ENCODE measurements at places on chromosomes 1 and 21. TPM values are rescaled to one million over a fixed set of nuclear protein-coding genes. Genes with fewer than 3 reads are reported as not detected.
A peak's percentile ranks its signal among the peaks of the same experiment; 100 is the strongest.

Gene JAM2
- 5.2 TPM for total RNA-seq

DNA sequence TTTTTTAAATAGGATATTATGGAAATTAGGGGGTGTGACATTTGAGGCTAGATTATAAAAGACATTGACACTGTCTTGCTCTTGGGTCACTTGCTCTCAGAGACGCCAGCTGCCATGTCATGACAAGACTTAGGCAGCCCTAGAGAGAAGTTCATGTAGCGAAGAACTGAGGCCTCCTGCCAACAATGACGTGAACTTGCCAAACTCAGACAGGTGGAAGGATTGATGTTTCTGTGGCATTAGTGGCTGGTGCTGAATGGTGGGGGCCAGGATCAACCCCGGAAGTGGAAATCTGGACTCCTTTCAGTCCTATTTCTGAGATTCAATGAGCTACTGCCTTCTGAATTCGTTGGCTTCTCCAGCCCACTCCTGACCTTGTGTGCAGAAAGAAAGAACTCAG is 14.7 kb downstream of the NCF2 start:
- no peak for DNase-seq

GRCh38 chr1:12617901-12618660 is at the start of gene DHRS3:
DHRS3 (minus strand) TSS chr1:12618210; CDS start chr1:12617348, 862 bp downstream.
- DNase-seq: peak; percentile 88

Gene SHISAL2A
- not detected for total RNA-seq

DNA sequence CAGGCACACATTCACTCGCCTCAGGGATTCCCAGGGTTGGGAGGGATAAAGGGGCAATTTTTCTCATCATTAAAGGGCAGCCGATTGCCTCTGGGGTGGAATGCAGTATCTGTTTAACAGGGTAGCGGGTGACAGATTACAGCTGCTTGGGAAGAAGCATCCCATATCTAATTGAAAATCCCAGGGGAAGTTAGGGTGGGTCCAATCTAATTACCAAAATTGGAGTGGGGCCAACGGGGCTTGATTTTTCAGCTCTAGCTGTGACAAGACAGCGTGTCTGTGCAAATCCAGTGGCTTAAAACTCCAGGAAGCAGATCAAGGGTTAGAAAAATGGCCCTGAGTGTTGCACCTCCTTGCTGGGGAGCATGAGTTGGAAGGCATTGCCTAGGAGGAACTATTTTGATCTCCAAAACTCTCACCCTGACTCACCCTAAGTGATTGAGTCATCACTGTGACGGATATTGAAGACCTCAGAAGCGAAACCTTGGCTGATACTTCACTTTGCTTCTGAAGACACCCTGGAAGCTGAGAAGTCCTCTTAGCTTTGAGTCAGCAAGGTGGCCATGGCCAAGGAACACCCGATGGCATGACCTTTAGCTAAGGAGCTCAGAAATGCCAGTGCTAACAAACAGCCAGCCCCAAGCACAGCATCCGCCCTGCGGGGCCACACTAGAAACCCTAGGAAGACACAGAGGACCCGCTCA is 46.0 kb downstream of the GRHL3 start:
- peak; percentile 88 for DNase-seq

- DNase-seq: no peak
Observed at GRCh38 chr1:107933736-107934135, 31.2 kb downstream of the VAV3 start.

Gene GPX7
- 30.8 TPM for total RNA-seq

- DNase-seq: peak; percentile 81
Observed at GRCh38 chr1:33161061-33161681, 20.7 kb downstream of the TRIM62 start.

GRCh38 chr1:1914101-1914970 is 724 bp upstream of the CALML6 start:
- DNase-seq: no peak

GRCh38 chr1:4939266-4939665 is 284.9 kb downstream of the AJAP1 start:
- no peak for DNase-seq

DNA sequence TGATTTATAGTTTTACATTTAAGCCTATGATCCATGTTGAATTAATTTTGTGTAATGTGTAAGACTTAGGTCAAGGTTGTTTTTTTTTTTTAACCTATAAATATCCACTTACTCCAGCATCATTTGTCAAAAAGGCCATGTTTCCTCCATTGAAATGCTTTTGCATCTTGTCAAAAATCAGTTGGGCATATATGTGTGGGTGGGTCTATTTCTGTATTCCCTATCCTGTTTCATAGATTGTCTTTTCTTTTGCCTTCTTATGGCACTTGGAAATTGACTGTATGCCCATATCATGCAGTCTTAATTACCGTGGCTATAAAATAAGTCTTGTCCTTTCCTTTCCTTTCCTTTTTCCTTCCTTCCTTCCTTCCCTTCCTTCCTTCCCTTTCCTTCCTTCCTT is 138.2 kb downstream of the PRDM2 start:
- DNase-seq: peak; percentile 82

DNA sequence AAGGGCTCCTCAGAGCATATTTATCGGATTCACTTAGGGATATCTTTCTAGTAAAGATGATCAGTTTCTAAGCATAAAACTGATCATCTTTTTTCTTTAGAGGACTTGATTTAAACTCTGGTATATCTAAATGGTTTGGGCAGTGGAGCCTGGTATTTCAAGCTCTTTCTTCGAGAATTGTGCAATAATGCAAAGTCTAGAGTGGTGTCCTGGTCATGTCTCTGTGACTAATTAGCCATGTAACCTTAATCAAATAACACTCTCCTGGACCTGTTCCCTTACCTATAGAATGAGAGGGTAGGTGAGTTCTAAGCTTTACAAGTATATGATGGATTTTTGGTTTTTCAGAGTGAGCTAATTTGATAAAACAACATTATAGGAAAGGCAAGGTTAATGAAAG is 225.2 kb downstream of the RPS6KC1 start:
- no peak for DNase-seq

DNA sequence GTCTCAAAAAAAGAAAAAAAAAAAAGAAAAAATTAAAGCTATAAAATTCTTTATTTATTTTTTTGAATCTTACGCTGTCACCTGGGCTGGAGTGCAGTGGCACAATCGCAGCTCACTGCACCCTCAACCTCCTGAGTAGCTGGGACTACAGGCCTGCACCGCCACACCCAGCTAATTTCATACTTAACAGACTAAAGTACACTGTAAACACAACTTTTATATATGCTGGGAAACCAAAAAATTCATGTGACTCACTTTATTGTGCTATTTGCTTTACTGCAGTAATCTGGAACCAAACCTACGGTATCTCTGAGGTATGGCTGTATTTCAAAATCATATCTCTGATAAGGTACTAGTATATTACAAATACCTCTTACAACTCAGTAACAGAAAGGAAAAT is 40.3 kb downstream of the HSF2BP start:
- DNase-seq: no peak

DNA sequence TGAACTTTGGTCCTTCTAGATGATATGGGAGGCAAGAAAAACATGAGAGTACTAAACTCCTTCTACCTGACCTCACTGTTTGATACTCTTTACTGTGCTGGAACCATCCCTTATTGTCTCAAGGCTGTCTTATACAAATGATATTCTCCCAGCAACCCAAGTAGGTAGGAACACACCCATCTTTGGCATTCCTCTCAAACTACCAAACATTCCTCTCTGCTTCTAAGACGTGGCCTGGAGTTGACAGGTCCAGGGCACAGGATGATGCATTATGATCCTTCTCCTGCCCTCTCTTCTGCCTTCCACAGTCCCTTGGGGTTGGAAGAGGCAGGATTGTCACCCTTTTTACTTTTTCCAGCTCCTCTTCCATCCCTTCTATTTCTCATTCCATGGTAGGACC is 90.5 kb downstream of the SPATA17 start:
- no peak for DNase-seq

Gene OR6N1
- total RNA-seq: not detected

DNA sequence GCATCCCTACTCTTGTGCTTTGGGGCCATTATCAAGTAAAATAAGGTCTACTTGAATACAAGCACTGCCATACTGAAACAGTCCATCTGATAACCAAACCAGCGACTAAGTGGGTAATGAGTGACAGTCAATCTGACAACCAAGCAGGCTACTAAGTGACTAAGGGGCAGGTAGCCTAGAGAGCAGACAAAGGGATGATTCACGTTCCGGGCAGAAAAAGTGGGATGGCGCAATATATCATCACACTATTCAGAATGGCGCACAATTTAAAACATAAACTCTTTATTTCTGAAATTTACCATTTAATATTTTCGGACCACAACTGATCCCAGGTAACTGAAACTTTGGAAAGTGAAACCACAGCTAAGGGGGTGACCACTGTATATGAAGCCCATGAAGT is 17.7 kb downstream of the NGF start:
- no peak for DNase-seq

- peak; percentile 94 for DNase-seq
Observed at GRCh38 chr1:155061381-155062150, 2.0 kb upstream of the EFNA4 start.

DNA sequence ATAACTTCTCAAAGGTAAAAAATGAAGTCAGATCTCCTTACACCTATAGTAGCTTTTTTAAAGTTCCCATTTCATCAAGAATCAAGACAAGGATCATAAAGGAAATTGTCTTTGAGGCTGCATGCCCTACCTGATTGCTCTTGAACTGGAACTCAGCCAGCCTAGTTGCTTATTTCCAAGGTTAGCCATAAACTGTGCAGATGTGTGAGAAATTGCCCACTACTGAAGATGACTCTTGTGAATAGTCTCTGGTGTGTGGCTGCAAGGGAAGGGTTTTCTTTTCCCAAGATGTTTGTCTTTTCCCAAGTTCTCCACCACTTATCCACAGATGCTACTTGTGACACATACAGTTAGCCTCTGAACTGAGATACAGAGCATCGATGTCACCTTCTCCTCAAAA is 81.7 kb upstream of the DUSP10 start:
- DNase-seq: no peak
